ENCODE measurements at places on chromosomes 7 and 10. TPM values are rescaled to one million over a fixed set of nuclear protein-coding genes. Genes with fewer than 3 reads are reported as not detected.

The CHST3 gene
- total RNA-seq, result not detected

The MGAM2 gene
- total RNA-seq, result 0.08 TPM

The HPSE2 gene
- 0.34 TPM for total RNA-seq

The PPP1R17 gene
- total RNA-seq, result not detected
